ENCODE measurements at places on chromosomes 1 and 21.
A peak's percentile ranks its signal among the peaks of the same experiment; 100 is the strongest.

DNA sequence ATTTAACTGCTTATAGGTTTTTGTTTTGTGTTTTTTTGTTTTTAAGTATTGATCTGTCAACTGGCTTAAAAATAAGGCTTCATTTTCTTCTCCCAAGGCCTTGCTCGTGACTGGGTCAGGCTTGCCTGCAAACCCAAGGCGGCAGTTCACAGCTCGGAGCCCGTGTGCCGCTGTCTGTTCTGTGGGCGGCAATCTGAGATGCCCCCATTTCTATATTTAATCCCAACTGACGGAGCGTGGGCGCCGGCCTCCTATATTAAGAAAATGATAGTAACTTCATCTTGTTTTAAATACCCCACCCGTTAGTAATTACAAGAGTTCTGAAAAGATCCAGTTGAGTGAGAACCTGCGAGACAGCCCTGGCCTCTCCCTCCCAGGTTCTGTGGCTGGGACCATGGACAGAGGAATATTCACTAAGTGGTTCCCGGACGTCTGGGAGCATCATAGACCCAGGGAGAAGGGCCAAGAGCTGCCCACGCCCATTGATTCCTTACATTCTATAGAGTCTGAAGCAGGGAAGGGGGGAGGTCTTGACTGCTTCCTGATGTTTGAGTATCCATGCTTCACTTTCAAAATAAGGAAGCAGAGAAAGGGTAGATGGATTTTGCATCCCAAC is 42.6 kb upstream of the GPR153 start:
- DNase-seq, result no peak

GRCh38 chr1:243977094-243977493 is 74.0 kb upstream of the ZBTB18 start:
- DNase-seq, result no peak

DNA sequence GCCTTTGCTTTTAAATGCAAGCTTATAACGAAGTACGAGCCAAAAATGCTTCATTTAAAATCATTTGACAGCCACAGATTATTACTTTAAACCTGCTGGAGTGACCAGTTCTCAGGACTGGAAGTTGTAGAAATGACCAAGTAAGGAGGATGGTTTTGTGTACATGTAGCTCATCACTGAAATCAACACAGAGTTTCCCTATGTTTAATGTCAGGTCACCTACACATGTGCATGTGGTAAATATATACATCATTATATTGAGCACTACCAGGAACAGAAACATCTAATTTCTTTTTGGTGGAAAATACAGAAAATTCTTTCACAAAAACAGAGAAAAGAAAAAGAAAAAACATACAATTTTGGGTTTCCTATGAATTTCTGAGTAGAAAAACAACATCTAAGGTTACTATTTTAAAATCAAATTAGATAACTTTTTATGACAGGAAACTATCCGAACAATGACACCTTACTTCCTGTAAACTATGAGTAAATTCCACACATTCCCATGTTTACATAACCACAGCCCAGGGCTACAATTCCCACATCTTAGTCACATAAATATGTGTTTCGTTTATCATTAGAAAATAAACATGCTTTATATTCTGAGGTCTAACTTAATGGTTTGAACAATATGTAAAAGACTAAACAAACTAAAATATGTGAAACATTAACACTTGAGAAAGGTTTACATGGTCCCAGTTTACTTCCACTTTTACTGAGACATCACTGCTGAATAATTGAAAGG is 73.6 kb downstream of the ZNF281 start:
- DNase-seq, result no peak

GRCh38 chr1:25631750-25632485 is 15.3 kb downstream of the MAN1C1 start:
- no peak for DNase-seq

DNA sequence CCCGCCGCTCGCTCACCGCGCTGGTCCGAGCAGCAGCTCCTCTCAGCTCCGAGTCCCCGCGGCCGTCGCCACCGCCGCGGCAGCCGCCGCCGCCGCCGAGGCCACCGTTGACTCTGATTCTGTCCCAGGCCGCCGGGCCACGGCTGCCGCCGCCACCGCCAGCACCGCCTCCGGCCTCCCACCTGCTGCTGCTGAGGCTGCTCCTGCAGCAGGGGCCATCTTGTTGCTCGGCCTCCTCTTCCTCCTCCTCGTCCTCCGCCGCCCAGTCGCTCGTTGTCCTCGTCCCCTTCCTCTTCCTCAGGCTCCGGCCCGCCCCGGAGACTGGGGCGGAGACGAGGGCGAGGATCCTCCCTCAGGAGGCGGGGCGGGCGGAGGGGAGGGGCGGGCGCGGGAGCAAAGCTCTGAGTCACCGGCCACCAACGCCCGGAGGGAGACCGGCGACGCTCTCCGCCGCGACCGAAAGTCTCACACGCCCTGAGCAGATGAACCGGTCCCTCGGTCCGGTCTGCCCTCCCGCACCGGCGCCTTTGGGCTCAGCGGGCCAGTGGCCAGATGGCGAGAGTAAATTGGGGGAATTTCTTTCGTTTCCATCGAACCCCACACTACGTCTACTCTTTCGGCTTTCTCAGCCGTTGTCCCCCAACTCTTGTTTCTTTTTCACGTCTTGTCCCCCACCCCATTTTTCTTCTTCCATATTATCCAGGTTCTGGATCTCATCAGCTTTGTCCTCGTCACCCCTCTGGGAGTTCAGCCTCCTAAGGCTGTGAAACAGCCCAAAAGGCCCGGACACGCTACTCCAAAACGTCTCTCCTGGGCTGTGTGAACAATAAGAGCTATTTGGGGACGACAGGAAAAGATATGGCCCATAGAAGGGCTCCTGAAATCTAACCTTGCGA is at the start of gene RC3H1:
Gene RC3H1, minus strand, starts transcription at position 278 of the 896 bp plus-strand sequence. CDS start 29,372 bp downstream, outside the sequence.
- DNase-seq, result peak; percentile 81

GRCh38 chr21:30714946-30715345 is 3.6 kb downstream of the KRTAP21-3 start:
- DNase-seq, result no peak

- no peak for DNase-seq
Observed at GRCh38 chr1:52266507-52266906, 99.5 kb downstream of the CC2D1B start.

- no peak for DNase-seq
Observed at GRCh38 chr1:85070972-85071492, 22.7 kb upstream of the MCOLN3 start.

Measured in stimulated activated CD8-positive, alpha-beta memory T cell treated with anti-CD3 and anti-CD28 coated beads, Interleukin-7, amount 100 ng/mL, for 1 hour (primary cell).